Stimulated activated CD4-positive, alpha-beta T cell treated with anti-CD3 and anti-CD28 coated beads, Interleukin-1b, Interleukin-23, amount 100 ng/mL, for 1 hour (primary cell): ENCODE measurements at places on chromosomes 13 and 19.

GRCh38 chr19:48988286-48988685 is 4.8 kb downstream of the GYS1 start:
- no peak for DNase-seq

- peak; percentile 51 for DNase-seq
Measured at GRCh38 chr19:1672038-1672768, 19.8 kb upstream of the TCF3 start.

DNA sequence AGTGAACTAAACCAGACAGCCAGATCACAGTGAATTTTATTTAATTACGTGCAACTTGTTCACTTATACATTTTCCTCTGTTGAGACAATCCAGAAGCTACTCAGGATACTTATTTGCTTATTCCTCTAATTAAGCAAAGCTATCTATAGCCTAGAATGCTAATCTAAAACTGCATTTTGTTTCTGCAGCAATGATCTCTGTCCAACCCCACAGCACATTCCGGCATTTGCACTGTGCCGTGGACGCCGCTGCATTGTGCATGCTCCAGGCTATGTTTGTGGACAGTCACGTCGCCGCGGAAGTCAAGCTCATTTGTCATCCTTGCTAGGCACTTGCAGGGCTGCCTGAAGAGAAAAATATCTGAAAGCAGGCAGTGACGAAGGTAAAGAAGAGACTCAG is 406.9 kb downstream of the RFC3 start:
- DNase-seq = no peak

GRCh38 chr13:48775285-48775684 is 121.6 kb downstream of the CYSLTR2 start:
- no peak for DNase-seq

GRCh38 chr19:3413796-3414327 is 47.5 kb downstream of the NFIC start:
- DNase-seq = no peak

- no peak for DNase-seq
Measured at GRCh38 chr13:66835040-66835628, 395.0 kb downstream of the PCDH9 start.

- DNase-seq = no peak
Measured at GRCh38 chr19:57559008-57559403, 657 bp downstream of the ZNF550 start.

GRCh38 chr19:15748239-15748638 is 10.5 kb downstream of the OR10H3 start:
- no peak for DNase-seq

DNA sequence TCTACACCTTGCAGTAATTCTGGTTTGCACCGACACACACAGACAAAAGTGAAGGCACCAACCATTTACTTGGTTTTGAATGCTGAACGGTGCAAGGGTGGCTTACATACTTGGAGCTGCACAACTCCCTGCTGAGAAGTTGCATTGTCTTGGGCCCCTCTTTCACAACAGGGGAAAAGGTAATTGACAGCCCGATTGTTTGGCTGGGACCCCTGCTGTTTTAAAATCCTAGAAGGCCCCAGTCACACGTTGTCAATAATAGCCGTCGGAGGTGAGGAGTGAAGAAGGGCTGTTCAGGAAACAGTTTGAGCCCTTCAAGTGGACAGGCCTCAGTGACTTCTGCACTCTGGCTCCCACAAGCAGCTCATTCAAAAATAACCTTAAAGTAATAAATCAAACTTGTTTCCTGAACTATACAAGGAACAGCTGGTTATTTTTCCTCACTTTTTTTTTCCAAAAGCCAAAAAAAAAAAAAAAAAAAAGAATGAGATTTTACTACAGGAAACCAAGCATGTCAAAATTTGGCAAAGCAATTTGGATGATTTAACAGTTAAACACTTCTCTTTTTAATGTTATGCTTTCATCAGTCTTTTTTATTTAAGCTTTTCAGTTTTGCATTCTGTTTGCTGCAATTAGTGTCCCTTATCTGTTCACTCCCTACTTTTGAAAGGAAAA is 19.0 kb upstream of the SPRY2 start:
- DNase-seq = no peak

DNA sequence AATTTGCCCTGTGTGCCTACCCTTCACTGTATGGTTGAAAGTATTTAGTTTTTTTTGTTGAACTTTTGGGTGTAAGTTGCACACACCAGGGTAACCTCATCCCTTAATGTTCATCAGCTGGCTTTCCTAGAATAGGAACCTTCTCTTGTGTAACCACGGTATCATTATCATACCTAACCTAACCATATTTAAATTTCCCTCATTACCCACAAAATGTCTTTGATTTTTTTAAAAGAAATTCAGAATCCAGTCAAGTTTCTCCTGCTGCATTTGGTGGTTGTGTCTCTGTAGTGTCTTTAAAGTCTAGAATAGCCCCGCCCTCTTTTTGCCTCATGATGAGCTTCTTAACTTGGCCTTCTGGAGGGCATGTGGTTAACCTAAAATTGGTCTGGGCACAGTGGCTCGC is 80.3 kb downstream of the RYR1 start:
- DNase-seq = no peak

DNA sequence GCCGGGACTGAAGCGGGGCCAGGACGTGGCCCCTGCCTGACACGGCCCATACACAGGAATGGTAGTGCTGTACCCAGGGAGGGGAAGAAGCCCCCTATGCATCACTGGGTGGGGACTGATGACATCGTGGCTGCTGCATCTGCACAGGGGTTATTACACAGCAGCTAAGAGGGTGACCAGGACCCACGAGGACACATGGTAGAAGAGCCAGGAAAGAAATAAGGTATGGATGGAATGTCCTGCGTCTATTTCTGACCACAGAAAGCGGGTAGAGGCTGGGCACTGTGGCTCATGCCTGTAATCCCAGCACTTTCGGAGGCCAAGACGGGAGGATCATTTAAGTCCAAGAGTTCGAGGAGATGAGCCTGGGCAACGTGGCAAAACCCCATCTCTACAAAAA is 24.1 kb downstream of the DCAF15 start:
- DNase-seq = no peak

- DNase-seq = no peak
Measured at GRCh38 chr13:40581277-40581579, 85.2 kb downstream of the FOXO1 start.

DNA sequence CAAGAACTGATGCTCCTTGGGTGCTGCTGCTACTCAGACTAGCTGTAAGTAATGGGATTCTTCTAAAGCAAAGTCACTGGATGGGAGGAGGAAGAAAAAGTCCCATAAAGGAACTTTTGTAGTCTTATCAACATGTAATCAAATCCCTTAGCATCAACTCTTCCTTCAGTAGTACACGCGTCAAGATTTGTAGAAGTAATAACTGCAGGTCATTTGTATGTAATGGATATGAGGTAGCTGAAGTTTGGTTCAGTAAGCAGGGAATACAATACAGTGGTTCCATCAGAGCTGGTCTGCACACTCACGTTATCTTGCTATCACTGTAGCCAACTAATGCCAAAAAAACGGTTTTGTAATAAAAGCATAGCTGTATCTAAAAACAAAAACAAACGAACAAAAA is 72.4 kb upstream of the ZDHHC20 start:
- DNase-seq = no peak

DNA sequence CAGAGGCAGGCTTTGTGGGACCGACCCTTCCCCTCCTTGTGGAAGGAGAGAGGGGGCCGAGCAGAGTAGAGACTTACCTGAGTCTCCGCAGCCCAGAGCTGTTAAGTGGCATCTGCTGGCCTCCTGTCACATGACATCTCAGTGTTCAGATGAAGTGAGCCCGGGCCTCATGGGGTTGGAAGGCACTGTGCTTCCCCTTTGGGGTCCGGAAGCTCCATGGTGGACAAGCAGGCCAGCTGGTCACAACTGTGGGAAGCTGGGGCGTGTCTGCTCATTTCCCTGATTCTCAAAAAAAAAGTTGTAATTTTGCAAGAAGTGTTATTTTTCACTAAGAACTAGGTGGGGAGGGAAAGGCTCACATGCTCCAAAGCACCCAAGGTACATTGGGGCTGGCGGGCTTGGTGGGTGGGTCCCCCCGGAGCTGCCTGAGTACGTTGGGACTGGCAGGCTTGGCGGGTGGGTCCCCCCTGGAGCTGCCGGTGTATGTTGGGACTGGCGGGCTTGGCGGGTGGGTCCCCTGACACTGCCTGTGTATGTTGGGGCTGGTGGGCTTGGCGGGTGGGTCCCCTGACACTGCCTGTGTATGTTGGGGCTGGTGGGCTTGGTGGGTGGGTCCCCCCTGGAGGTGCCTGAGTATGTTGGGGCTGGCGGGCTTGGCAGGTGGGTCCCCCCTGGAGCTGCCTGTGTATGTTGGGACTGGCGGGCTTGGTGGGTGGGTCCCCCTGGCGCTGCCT is 18.2 kb upstream of the DCUN1D2 start:
- no peak for DNase-seq

- no peak for DNase-seq
Measured at GRCh38 chr13:36549755-36550154, 117.5 kb downstream of the CCNA1 start.

DNA sequence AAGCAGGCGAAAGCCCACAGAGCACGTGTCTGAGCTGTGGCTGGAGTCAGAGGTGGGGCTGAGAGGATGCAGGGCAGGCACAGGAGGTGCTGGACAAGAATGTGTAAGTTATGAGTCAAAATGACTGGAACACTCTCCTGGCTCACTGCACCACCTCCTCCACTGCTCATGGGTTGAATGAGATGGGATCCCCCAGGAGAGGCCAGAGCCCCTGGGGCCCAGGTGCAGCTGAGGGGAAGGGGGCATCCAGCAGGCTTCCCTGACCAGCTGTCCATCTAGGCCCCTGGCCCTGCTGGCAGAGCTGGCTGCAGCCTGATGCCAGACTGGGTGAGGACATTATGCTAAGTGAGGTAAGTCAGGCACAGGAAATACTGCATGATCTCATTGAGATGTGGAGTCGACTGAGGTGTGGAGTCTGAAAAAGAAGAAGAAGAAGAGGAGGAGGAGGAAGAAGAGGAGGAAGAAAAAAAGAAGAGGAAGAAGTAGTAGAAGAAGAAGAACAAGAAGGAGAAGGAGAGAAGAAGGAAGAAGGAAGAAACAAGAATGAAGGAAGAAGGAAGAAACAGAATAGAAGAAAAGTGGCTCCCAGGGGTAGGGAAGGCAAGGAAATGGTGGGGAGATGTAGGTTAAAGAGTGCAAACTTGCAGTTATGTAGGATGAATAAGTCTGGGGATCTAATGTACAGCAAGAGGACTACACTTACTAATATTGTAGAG is 747.4 kb downstream of the UQCRFS1 start:
- DNase-seq = no peak
